ENCODE measurements at places on chromosomes 4 and X.

- DNase-seq, result peak; percentile 74
Observed at GRCh38 chrX:39577985-39578869, 519.5 kb downstream of the BCOR start.

DNA sequence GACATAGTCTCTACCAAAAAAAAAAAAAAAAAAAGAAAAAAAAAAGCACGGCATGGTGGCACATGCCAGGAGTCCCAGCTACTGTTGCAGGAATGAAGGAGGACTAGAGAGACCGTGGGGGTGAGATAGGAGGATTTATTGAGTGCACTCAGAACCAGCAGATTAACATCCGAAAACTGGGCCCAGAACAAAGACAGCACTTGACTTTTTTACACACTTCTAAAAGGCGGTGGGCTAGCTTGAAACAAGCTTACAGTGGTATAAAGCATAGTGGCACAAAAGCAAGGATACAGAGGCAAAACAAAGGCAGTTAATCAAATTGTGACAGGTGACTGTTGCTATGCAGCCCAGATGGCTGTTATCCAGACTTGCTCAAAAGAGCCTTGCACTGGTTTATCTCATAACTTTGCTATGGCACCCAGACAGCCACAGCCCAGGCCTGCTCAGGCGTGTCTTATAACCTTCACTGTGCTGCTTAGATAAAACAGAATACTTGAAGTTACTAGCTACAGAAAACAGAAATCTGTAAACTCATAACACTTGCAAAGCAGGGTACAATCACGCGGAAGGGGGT is 9.9 kb upstream of the PI4K2B start:
- no peak for DNase-seq

GRCh38 chr4:8905226-8905772 is 33.7 kb upstream of the HMX1 start:
- no peak for DNase-seq

DNA sequence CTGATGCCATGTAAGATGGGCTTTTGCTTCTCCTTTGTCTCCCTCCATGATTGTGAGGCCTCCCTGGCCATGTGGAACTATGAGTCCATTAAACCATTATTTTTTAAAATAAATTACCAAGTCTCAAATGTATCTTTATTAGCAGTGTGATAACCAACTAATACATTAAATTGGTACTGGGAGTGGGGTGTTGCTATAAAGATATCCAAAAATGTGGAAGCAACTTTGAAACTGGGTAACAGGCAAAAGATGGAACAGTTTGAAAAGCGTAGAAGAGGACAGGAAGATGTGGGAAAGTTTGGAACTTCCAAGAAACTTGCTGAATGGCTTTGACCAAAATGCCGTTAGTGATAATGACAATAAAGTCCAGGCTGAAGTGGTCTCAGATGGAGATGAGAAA is 526.7 kb downstream of the SH3BGRL start:
- no peak for DNase-seq

- no peak for DNase-seq
Observed at GRCh38 chr4:15504041-15504440, 34.4 kb downstream of the CC2D2A start.

DNA sequence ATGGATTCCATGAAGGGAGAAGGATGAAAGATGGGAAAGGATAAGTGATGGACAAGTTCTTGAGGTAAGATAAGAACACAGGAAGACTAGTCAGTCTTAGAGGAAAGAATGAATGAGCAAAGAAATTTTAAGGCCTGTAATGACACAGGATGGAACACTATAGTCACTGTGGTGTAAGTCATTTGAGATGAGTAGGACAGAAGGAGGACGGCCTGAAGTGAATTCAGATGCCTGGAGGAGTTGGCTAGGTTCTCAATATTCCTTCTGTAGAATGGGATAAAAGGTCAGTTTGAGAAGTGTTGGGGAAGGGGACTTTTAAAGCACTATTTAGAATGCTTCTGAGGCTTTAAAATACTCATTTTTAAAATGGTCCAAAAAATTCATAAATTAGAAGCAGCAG is 3.9 kb downstream of the MSMO1 start:
- no peak for DNase-seq

DNA sequence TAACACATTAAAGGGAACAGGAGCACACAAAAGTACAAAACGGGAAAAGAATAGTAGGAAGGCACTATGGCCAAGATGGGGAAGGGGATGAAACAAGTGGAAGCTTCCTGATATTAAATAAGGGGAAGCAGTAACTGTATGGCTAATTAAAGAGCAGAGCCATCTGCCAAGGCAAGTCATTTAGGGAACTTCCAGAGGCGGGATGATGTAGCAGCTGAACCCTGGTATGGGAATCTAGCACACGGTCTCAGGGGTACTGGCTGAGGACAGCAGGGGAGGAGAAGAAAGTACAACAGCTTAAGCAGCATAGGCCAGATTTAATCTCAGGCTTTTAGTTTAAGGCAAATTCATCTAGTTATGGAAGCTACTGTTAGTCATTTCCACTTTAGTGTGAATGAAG is 59.1 kb downstream of the IGFBP7 start:
- DNase-seq, result no peak

GRCh38 chr4:23369331-23369730 is 520.5 kb downstream of the PPARGC1A start:
- DNase-seq, result no peak

DNA sequence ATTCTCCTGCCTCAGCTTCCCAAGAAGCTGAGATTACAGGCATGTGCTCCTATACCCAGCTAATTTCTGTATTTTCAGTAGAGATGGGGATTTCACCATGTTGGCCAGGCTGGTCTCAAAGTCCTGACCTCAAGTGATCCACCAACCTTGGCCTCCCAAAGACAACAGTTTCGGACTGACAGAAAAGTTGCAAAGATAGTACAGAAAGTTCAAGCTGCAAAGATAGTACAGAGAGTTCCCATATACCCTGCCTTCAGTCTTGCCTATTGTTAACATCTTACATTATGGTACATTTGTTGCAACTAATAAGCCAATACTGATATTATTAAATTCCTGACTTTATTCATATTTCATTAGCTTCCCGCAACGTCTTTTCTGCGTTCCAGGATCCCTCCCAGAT is 65.8 kb downstream of the SUPT20HL2 start:
- DNase-seq, result no peak

DNA sequence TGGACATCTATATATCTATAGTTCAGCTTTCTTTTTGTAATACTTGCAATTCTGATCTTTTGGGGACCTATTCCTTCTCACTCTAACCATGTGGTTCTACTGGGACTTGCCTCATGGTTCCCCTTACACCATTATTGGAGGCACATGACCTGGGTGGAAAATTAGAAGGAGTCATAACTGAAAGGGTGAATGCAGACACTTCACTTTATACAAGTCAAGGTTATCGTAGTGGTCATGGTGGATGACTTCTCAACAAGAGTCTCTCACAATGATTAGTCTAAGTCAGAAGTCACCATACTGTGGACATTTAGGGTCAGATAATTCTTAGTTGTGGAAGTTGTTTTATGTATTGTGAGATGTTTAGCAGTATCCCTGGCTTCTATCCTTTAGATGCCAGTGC is 10.5 kb upstream of the EIF4E start:
- DNase-seq, result no peak

- no peak for DNase-seq
Observed at GRCh38 chr4:6967846-6968340, 58.3 kb downstream of the TBC1D14 start.

Measured in activated T-cell treated with anti-CD3 and anti-CD28 coated beads, Interleukin-2, amount 50 U/mL, for 24 hours (primary cell).